WERI-Rb-1 (cell line): ENCODE measurements at places on chromosomes 11 and 22.

DNA sequence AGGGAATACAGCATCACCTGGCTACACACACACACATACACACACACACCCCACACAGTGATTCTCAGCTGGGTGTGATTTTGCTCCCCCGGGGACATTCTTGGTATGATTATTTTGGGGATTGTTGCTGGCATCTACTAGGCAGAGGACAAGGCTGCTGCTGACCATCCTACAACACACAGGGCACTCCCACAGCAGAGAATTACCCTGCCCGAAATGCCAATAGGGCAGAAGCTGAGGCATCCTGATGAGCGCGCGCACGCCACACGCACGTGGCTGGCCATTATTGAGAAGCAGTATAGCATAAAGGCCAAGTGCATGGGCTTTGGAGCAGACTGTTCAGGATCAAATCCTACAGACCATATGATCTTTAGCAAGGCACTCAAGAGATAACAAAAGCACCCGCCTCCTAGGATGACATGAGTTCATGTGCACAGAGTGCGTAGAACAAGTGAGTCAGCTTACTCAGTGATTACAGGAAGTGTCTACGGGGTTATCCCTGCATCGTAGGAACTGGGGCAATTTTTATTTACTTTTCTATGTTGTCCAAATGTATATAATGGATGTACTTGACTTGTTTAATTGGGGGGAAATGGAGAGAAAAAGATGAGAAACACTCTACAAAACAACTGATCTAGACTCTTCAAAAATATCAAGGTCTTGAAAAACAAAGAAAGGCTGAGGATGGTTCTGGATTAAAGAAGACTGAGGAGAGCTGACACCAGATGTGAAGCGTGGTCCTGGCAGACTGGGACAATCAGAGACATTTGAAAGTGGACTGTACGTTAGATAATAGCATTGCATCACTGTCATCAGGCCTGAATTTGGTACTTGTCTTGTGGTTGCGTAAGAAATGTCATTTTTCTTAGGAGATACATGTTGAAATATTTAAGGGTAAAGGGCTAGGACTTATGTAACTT is 7.2 kb upstream of the EHD1 start:
- no peak for DNase-seq

GRCh38 chr11:132782102-132782501 is 750.2 kb downstream of the OPCML start:
- DNase-seq = no peak

- DNase-seq = no peak
Observed at GRCh38 chr11:34978236-34979191, 62.1 kb downstream of the PDHX start.

DNA sequence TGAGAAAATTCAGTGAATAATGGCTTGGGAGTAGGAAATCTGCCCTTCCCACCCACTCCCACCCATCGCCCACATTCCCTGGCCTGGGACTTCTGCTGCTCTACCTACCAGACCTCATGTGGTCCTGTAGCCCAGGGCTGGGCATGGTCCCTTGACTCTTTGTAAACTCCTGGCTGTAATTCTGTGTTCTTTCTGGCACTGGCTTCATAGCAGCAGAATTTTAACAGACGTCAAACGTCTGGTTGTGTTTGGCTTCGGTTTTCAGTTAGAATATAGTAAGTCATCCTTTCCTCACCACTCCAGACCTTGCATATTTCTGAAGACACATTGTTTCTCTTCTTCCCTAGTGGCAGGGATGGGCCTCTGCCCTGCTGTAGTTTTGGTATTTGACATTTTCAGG is 210.6 kb downstream of the CSNK2A3 start:
- no peak for DNase-seq

DNA sequence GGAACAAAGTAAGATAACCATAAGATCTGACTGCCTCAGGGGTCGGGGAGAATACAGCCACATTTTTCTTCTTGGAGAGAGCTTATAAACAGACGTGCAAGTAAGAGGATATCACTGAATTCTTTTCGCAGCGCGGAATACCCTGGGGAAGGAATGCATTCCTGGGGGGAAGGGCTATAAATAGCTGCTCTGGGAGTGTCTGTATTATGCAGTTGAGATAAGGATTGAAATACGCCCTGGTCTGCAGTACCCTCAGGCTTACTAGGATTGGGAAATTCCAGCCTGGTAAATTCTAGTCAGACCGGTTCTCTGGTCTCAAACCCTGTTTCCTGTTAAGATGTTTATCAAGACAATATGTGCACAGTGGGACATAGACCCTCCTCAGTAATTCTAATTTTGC is 1491.7 kb upstream of the RAG2 start:
- DNase-seq = no peak

DNA sequence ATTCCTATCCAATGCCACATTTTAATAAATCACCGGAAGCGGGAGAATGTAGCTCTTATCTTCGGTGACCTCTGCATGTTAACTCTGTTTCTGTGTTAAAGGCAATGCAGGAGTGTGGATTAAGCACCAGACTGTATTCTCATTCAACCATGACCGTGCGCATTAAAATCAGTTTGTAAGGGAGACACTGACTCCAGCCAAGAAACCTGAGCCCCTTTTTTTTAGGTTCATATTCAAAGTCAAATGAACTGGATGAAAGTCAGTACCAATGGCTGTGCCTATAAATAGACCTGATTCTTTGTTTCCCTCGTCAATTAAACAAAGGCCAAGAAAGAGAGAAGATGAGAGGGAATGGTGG is 32.2 kb downstream of the C11orf91 start:
- DNase-seq = no peak

DNA sequence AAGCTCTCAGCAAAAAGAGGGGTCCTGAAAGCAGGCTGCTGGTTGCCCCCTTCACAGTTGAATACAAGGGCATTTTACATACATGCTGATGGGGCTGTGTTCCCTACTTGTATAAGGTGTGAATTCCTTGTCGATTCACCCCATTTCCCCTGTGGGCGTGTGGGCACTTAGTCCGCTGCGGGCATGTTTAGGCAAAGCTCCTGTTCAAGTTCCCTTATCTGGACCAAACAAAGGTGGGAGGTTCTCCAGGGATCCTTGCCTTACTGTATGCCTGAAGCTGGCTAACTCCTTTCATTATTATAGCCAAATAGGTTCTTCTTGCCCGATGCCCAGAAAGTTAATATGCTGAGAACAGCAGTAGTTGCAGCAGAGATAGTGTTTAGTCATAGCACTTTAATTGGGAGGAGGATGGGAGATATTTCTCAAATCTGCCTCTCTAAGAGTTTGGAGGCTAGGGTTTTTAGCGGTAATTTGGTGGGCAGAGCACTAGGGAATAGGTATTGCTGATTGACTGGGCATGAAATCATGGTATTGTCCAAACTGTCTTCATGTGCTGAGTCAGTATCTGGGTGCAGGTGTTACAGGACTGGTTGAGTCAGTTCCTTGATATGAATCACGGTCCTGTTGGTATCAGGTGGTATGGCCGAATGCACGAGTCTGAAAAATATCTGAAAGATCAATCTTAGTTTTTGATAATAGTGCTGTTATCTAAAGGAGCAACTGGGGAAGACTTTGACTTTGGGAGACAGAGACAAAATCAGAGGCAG is 32.7 kb downstream of the METTL15 start:
- no peak for DNase-seq

DNA sequence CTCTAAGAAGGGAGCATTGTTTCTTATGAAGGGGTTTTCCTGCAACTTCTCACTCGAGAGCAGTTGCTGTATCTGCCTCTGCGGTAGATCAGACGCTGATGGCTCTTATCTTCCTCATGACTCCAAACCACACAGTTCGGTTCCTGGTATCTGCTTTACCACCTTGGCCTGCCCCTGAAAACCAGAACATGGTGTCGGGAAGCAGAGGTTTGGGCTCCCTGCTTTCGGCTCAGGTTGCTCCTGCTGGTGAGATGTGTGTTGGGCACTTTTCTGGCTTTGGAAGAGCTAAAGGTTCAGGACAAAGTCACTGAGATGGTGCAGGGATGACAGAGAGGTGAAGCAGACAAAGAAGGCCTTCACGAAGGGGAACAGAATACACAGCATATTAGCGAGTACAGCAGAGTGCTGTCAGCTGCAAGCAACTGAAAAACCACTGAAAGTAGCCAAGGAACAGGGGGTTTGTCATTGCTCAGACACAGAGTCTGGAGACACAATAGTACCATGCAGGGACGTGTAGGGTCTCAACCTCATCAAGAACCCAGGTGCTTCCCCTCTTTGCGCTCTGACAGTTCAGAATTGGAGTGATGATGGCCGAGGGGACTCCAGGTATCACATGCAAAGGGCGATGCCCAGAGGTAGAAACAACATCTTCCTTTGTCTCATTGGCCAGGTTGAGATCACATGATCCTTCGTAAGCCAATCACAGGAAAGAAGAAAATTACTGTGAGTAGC is 11.9 kb upstream of the CSF2RB start:
- DNase-seq = no peak

DNA sequence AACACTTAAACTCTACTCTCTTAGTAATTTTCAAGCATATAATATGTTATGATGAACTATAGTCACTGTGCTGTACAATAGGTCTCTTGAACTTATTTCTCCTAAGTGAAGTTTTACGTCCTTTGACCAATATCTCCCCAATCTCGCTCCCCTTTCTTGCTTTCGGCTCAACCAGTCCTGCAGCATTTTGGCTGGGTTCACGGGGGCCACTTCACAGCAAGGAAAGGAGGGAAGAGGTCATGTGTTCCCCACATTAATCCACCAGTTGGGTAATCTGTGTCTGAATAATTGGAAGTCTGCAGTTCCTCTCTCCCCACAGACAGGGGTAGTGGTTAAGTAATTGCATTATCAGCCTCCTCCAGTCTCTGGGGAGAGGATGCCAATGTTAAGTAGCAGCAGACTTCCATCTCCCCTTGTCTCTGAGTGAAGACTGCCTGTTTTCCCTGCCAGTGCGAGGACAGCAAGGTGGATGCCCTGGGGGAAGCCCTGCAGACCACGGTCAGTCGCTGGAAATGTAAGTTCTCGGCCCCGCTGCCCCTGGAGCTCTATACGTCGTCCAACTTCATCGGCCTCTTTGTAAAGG is 59.2 kb upstream of the CRTAM start:
- DNase-seq = no peak

DNA sequence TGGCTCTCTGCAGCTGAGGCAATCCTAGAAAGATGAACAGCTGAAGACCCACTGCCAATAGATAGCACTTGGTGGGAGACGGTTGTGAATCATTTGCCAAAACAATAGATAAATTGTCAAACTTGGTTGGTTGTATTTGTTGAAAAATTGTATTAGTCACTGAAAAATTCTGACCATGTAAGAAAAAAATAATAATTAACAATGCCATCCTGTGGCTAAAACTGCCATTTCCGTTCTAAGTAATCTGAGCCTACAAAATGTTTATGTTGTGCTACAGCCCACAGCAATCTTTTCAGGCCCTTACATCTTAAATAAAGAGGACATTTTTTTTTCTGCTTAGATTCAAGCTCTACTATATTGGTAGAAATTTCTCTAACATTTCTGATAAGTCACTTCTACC is 103.2 kb upstream of the ANO3 start:
- DNase-seq = no peak

DNA sequence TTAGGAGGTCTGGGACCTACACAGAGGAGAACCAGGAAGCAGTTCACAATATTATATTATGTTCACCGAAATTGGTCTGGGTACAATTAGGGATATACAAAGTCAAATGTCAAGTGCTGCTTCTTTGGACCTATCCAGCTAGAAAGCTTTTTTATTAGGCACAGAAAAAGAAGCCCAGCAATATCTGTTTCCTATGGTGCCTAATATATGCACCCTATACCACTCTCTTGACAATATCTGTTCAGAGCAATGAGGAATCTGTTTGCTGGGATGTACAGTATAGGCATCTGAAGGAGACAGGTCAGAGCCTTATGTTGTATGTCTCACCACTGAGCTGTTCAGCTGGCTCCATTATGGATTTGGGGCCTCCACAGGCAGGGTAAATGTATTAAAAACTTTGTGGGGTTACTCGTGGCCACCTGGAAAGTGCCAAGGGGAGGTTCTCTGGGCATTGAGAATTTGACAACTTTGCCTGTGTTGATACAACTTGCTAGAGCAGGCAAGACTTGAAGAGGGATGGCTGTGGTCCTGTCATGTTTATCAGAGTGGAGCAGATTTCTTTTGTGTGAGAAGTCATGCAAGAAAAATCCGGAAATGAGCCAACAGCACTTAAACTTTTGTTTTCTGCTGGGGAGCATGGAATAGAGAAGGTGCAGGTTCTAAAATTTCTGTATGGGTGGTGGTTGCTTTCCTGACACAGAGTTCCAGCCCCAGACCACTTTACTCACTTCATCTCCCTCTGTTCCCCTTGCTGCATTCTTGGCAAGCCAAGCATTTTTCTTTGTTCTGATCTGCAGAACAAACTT is 10.1 kb downstream of the STIM1 start:
- no peak for DNase-seq

- DNase-seq = no peak
Observed at GRCh38 chr22:39103431-39103830, 6.4 kb downstream of the APOBEC3H start.

- no peak for DNase-seq
Observed at GRCh38 chr11:86119077-86119476, 50.2 kb upstream of the PICALM start.

DNA sequence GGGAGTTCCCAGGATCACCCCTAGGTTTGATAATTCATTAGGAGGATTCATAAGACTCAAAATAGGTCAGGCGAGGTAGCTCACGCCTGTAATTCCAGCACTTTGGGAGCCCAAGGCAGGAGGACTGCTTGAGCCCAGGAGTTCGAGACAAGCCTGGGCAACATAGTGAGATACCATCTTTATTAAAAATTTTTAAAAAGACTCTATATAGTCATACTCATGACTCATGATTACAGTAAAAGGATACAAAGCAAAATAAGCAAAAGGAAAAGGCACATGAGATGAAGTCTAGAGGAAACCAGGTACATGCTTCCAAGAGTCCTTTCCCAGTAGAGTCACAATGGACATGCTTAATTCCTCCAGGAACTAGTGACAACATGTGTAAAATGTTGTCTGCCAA is 13.9 kb upstream of the PTS start:
- DNase-seq = no peak

- no peak for DNase-seq
Observed at GRCh38 chr11:14751975-14752407, 108.4 kb downstream of the PDE3B start.

GRCh38 chr11:32033067-32033466 is 57.8 kb upstream of the RCN1 start:
- no peak for DNase-seq

DNA sequence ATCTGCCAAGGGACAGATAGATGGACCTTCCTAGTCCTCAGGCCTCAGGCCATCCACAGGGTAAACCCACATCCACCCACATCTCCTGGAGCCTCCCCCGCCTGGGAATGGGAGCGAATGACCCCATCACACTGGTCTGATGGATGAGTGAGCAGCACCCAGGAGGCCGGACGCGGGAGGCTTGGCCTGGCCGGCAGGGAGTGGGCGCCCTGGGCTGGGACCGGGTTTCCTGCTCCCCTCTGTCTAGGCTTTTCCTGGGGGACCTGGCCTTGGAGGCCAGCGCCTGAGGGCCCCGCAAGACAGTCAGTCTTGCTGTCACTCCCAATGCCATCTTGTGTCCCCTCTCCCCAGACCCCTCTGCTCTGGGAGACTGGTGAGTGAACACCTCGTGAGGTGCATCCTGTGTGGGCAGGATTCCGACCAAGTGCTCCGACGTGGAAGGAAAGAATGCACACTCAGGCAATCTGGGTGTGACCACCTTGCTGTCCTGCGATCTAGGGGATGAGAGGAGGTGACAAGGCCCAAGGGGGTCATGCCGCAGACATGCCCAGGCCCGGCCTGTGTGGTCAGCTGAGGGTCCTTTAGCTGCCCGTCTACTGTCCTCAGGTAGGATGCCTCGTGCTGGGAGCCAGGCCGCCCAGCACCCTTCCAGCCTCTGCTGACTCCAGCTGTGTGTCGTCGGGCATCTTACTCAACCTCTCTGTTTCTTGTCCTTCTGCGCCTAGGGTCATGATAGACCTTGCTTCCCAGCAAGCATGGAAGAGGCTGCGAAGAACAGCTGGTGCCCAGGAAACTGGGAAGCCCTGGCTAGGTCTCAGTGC is 26.5 kb upstream of the WNT7B start:
- no peak for DNase-seq
